ENCODE measurements at places on chromosomes 4 and X.

GRCh38 chr4:1565598-1566295 is 118.4 kb downstream of the FAM53A start:
- DNase-seq, result no peak

DNA sequence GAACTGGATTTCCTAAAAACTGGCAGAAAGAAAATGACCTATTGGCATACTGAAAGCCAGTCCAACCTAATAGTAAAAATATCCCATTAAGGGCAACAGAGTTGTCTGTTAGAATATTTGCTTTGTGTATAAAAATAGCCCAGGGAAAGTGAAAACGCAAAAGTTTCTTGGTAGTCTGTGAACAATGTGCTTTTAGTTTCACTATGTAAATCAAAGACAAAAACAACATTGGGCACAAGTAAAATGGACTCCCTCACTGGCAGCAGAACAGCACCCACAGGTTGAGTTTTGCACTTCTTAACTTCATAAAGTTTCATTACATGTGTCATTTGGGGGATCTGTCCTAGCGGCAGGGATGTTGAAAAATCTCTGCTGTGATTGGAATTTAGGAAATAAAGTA is 4.3 kb upstream of the FGG start:
- no peak for DNase-seq

DNA sequence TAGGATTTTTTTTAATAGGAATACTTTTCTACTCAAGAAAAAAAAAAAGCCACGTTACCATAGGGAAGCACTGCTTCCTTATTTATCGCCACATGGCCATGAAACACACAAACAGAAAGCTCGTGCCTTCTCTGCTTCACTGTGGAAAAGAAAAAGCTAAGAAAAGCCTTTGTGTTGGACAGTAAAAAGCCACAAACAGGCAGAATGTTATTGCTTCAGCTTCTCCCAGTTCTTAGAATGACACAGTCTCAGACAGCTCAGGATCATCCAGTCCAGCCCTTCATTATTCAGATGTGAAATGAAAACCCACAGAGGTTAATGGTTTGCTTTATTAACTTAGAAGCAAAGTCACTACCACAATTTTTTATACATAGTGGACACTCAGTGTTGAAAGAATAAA is 181.6 kb upstream of the NOCT start:
- DNase-seq, result no peak

GRCh38 chr4:1079711-1080265 is 33.6 kb downstream of the RNF212 start:
- DNase-seq, result no peak

DNA sequence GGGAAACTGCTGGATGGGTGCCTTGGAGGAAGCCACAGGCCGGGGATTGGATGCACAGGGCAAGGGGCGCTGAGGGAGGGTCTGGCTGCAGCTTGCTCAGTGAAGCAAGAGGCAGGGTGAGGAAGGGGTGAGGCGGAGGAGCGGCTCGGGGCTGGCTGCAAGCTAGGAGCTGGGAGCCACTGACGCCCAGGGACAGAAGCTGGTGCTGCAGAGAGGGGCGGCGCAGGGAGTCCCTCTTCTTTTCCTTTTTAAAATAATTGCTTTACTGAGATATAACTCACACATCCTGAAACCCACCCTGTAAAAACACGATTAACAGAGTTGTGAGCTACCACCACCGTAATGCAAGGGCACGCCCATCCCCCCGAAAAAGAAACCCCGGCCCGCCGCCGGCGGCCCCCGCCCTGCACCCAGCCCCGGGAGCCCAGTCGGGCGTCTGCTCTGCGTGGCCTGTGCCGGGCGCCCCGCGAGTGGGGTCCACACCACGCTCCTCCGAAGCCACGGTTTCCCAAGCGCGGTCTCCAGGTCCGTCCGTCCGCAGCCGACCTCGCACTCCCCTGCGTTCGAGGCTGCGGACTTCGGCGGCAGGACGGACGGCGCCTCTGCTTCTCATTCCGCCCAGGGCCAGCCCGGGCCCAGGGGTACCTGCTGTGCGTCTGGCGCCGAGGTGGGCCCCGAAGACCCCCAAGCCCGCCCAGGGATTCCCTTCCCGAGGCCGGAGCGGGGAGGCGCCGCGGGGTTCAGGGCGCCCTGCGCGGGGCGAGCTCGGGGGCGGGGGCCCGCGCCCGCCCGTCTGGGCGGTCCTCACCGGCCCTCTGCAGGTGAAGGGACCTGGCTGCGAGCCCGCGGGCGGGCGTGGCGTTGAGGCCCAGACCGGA is 866 bp upstream of the UVSSA start:
- DNase-seq, result peak; percentile 85

DNA sequence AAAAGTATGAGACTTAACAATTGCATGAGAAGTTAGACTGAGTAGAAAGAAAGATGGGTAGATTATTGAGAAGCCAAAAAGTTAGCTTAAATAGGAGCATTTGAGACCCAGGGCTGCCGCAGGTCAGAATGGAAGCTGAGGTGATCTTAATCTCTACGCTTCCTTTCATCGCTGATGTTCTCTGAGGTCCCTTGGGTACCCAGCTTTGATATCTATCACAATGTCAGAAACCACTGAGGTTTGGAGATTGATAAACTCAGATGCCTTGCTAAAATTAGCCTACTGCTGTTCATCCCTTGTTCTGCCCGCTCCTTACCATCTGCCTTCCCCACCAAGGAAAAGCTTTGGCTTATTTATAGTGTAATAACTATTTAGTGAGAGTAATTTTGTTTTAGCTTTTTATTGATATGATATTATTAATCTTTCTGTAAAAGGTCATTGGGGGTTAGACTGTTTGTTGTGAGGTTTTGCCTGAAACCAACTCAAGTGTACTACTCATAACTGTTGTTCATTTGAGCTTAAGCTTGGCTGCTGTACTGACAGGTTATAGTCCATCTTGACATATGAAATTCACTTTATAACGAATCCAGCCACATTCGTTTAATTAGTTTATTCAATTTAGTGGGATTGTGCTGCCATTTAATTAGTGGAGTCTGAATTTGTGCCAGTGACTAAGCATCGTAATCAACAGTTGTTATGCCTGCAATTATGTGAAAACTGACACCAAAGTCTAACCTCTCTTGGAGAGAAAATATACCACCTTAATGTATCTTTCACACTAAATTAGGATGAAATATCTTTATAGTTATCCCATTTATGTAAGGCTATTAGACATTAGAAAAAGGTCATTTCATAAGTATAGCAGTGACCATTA is 15.1 kb downstream of the MCUB start:
- DNase-seq, result no peak

DNA sequence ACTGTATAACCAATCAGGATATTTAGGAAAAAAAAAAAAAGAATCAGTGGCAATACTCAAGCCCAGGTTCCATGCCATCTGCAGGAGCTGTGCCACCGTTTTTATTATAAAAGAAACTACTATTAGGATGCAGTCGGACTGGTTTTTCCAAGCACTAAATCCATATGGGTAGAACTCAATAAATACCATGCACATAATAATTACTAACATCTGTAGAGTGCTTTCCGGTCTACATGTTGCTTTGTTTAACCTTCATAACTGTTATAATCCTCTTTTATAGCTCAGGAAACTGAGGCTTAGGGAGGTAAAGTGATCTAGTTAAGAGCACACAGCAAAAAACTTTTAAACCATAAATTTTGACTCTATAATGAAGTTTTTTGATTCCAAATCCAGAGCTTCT is 24.0 kb downstream of the ARSJ start:
- no peak for DNase-seq

GRCh38 chr4:57146444-57146843 is 36.3 kb upstream of the IGFBP7 start:
- DNase-seq, result no peak

- no peak for DNase-seq
These were observed 8.5 kb upstream of the ANTXR2 start for GRCh38 chr4:80081566-80081965.

- DNase-seq, result no peak
These were observed 271.8 kb upstream of the TENM3 start for GRCh38 chr4:181971411-181971810.

GRCh38 chrX:28665778-28666177 is 78.5 kb downstream of the IL1RAPL1 start:
- no peak for DNase-seq

GRCh38 chr4:185134307-185134869 is 8.7 kb upstream of the SLC25A4 start:
- peak; percentile 67 for DNase-seq

DNA sequence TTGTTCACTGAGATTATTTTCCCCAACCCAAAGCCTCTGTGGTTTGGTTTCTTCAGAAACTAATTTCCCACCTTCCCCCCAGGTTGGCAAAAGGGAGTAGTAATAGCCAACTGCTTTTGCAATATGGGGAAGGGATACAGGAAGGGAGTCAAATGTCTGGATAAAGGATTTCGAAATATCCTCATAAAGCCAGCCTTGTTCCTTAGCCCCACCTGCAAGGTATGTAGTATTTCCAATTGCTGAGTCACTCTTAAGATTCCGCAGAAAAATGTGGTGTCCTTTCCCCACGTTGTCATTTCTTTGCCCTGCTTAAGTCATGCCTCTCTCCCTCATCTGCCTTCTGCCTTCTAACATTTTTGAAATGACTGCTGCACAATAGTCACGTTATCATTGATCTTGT is 138.8 kb upstream of the DCAF8L1 start:
- no peak for DNase-seq

- no peak for DNase-seq
These were observed 2.4 kb upstream of the MBNL3 start for GRCh38 chrX:132491191-132491590.

DNA sequence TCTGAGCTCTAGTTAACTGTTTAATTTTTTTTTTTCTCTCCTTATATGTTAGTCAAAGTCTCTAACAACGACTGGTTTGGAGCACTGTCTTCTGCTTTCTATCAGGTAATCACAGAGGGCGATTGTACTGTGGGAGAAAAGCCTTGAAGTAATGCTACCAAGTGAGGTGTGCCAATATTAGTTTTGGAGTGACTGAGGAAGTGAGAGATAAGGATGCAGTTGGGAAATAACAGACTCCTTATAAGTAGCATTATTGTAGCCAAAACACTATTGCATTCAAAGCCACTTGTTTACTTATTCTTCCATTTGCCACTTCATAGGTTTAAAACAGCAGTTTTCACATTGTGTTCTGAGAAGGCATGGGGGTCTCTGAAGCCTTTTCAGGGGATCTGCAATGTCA is 79.1 kb upstream of the SLC6A14 start:
- no peak for DNase-seq

DNA sequence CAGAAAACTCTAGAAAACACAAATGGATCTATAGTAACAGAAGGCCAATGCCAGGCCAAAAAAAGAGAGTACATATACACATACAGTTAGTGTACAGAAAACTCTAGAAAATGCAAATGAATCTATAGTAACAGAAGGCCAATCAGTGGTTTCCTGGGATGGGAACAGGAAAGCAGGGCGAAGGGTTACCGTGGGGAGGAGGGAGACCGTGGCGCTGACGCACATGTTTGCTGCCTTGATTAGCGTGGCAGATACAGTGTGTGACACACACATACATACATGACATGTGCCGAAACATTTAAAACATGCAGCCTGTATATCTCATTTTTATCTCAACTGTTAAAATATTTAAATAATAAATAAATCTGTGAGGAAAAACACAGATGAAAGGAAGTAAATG is 14.7 kb downstream of the GAK start:
- DNase-seq, result no peak

- no peak for DNase-seq
These were observed 273.3 kb upstream of the FAT4 start for GRCh38 chr4:125041372-125041930.

DNA sequence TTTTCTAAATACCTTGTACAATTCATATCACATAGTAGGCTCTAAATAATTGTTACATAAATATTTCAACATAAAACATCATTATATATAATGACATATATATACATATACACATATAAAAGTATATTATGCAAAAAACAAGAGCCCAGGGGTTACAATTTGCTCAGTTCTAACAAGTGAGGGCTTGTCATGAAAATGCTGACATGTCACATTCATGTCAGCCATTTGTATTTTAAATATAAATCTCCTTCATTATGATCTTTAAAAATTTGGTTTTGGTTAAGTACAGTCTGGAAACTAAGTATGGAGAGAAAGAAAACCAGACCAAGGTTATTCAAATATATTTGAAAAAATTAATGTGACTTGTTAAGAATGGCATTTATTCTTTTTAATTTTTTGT is 2745.4 kb downstream of the PCDH7 start:
- no peak for DNase-seq

DNA sequence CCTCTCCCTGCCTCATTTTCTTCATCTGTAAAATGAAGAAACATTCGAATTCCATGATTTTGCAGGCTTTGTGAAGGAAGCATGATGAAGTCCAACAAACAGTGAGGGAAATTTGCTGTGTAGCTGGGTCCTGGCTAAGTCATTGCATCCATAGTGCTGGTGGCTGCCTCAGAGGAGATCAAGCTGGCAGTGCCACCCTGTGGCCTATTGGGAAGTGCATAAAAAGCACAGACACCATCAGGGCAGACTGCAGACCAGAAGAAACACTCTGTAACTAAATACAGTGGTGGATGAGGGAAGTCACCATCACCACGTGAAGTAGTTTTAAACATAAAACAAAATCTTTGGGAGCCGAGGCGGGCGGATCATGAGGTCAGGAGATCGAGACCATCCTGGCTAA is 40.7 kb upstream of the DDX3X start:
- DNase-seq, result peak; percentile 32

- DNase-seq, result no peak
These were observed 93.2 kb upstream of the DIAPH2 start for GRCh38 chrX:96591421-96591820.

DNA sequence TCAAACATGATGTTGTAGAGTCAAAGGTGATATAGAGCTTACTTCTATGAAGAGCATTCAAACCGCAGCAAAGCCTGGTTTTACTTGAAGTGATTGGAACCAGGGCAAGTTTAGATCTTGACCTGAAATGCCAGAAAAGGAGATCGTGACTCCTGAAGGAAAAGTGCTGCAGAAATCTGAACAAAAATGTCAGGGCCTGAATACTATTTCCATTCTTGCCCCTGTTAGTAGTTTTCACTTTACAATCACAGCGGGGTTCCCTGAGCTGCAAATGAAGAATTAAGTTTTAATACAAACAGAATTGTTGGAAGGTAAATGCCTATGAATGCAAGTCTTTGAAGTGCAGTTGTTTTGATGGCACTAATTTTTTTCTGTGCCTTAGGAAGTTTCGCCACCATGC is 4.1 kb downstream of the SLIT2 start:
- peak; percentile 31 for DNase-seq

DNA sequence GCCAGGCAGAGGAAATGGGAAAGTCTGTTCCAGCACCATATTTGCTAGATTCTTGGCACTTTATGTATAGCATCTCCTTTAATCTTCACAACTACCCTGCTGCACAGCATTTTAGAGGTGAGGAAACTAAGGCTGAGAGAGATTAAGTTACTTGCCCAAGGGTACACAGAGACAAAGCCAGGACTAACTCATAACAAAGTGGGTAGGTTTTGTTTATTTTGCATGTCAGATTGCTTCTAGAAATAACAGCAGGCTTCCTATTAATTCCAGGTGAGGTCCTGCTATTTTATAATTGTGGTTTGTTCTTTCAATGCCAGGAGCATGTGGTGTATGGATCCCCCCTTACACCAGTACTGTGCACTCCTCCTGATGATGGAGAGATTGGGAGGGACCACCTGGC is 15.0 kb downstream of the TCEANC start:
- DNase-seq, result no peak

GRCh38 chr4:101711590-101712260 is 78.8 kb upstream of the BANK1 start:
- DNase-seq, result no peak

- DNase-seq, result no peak
These were observed 770.1 kb upstream of the GALNTL6 start for GRCh38 chr4:171042989-171043524.

Measured in neural progenitor cell (in vitro differentiated cells).